ENCODE measurements at places on chromosomes 3 and 15.

- peak; percentile 58 for DNase-seq
These were observed 11.9 kb upstream of the TM4SF4 start for GRCh38 chr3:149462581-149463011.

DNA sequence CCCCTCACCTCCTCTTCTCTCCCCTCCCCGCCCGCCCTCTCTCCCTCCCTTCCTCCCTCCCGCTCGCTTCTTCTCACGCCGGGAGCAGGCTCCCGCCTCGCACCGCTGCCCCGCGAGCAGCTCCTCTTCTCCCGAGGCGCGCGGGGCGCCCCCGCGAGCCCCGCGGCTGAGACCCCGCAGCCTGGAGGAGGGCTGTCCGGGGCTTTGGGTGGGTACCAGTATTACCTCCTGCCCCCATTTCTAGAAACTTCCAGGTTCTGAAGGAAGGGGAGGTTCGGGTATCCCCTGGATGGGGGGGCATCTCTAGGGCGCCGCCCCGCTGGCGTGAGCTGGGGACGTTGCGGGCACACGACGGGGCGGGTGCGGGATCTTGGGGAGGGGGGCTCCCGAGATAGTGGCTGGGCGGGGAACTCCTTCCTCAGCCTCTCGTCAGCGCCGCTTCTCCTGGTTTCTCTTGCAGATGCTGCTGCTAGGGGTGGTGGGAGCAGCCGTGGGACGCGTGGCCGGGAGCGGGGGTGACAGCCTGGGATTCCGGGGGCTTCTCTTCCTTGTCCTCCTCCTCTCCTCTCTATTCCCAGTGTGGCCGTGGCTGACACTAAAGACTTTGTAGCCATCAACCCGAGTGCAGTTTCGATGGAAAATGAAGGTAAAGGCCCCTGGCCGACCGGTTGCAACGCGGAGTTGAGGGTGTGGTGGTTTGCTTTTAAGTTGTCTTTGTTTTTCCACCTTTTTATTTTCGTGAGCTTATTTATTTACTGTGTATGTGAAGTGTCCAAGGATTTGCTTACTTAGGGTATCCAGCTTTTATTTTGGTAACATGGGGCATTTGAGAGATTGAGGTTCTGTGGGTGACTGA is 474 bp downstream of the ATP2C1 start:
- peak; percentile 47 for DNase-seq

DNA sequence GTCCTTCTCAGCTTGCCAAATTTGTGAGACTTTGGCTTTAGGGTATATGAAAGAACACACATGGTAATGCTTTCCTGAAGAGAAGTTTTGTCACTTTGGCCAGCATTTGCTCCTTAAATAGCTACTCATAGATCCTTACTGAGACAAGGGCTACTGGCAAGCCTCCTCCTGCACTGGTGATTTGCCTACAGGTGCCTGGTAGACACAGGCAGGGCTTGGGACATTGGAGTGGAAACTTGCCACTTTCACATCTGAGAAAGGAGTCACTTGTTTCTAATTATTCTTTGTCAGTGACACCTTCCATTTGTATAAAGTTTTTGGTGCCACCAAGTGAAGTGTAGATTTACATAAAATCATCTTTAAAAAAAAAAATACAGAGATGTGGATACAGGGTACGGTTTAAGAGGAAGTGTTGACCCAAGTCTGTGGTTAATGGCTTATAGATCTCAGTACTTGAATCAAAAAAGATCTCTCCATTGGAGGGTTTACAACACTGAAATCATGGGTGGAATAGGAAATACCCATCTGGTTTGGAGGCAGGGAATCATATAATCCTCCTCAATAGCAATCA is 132.8 kb upstream of the GADL1 start:
- no peak for DNase-seq

GRCh38 chr3:105844704-105845103 is 24.1 kb downstream of the CBLB start:
- no peak for DNase-seq

GRCh38 chr3:148711981-148712666 is 14.4 kb downstream of the AGTR1 start:
- DNase-seq, result no peak

DNA sequence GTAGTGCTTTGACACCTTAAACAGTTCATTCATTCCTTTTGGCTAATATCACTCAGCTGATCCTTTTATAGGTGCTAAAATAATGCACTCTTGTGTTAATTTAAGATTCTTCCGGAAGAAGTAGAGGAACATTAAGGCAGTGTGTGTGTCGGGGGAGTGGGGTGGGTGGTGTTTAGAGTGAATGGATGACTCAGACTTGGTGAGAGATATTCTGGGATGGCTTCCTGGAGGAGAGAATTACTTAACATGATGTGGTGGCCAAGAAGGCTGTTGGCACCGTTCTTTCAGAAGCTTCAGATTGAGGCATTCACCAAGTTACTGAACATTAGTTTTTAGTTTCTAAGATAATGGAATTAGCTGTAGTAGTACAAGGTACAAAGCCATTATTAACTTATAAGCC is 125.6 kb upstream of the ROPN1 start:
- peak; percentile 51 for DNase-seq

- DNase-seq, result no peak
These were observed 64.4 kb upstream of the ACAN start for GRCh38 chr15:88738796-88739195.

DNA sequence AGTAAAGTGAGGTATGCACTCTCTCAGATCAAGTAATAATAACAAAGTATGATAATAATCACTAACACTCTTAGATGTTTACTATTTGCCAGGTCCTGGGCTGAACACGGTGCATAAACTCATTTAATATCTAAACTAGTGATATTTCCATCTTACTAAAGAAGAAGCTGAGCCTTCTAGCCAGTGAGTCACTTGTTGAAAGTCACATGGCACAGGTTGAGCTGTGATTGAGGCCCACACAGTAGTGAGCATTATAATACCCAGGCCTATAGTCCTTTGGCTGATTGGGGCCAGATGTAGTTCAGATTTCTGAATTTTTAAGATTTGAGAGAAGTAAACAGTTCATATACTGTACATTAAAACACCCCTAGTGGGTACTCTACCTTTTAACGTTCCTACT is 93.2 kb upstream of the CCDC80 start:
- DNase-seq, result no peak

DNA sequence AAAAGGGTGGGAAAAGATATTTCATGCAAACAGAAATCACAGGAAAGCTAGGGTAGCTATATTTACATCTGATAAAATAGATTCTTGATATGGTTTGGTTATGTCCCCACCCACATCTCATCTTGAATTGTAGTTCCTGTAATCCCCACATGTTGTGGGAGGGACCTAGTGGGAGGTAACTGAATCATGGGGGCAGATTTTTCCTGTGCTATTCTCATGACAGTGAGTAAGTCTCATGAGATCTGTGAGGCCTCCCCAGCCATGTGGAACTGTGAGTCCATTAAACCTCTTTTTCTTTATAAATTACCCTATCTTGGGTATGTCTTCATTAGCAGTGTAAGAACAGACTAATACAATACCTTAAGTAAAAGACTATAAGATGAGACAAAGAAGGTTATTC is 558.1 kb downstream of the RSL24D1 start:
- DNase-seq, result no peak

DNA sequence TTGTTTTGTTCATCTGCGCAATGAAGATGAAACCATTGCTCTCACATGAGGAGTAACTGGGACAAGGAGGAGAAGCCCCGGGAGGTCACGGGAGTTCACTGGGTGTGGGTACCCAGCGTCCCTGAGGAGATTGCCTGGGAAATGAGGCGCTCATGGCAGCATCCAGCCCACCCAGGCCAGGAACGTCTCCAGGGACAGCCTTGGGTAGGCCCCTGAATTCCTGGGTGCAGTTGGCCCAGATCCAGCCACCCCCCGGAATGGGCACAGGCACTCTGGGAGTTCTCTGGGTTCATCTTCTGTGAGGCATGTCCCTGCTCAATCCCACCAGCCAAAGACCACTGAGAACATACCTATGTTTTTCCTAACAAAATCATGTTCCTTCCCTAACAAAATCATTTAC is 18.5 kb downstream of the BFSP2 start:
- no peak for DNase-seq

DNA sequence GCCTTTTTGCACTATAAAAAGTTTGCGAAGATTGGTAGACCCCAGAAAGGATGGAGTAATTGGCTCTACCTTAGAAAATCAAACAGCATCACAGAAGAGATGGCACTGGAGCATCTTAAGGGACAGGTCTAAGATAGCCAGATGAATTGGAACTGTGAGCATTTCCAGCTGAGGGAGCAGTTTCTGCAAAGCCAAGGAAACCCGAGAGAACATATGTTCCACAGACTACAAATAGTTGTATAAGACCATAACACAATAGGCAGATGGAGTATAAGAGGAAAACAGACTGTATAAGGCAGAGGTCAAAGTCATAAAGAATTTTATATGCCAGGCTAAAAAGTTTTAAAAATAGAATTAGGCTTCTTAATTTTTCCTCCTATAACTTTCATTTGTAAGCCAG is 46.0 kb downstream of the TSC22D2 start:
- DNase-seq, result no peak

DNA sequence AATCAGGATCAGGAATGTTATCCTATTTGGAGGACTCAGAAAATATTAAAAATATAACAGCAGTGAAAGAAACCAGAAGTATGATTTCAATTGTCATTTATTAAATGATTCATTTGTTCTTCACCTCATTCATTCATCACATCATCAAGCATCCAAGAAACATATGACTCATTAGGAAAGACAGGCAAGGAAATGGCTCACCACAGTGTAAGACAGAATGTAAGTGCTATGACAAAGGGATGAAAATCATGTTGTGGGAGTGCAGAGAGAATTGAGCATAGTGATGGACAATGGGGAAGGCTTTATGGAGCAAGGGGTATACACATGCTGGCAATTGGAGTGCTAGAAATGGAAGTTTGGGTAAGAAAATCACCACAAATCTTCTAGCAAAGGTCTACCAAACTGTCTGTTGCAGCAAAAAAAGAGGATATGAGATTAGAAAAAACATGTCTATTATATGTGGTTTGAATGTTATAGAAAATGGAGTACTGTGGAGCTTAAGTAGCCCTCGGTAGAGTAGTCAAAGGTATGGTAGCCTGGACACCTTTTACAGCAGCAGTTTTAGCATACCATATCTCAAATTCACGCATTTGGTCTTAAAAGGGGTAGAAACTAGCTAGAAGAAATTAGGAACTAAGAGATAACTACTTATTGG is 111.1 kb upstream of the GPR149 start:
- DNase-seq, result no peak

DNA sequence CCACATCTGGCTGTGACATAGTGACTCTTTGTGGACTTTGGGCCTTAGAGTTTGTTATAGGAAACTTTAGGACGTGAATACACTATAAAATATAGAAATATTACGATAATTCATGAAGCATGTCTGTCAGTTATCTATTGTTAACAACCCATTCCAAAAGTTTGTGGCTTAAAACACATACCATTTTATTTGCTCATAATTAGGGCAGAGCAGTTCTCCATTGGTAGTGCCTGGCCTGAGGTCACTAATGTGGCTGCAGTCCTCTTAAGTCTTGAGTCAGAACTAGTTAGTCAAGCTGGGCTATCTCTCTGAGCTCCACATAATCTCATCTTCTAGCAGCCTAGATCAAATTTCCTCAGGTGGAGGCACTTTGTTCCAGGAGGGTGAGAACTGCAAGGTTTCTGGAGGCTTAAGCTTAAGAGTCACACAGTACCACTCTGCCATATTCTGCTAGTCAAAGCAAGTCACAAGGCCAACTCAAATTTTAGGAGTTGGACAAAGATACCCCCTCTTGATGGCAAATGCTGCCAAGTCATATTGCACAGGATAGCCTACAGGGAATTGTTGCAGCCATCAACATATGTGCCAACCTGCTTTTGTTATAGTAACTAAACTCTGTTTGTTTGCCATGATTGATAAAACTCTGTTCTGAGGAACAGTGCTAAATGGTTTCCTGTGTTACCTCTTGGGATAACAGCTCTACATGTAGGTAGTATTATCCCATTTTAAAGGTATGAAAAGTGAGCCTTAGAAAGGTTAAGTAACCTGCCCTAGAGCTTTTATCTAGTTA is 8.7 kb downstream of the ATXN7 start:
- DNase-seq, result no peak

DNA sequence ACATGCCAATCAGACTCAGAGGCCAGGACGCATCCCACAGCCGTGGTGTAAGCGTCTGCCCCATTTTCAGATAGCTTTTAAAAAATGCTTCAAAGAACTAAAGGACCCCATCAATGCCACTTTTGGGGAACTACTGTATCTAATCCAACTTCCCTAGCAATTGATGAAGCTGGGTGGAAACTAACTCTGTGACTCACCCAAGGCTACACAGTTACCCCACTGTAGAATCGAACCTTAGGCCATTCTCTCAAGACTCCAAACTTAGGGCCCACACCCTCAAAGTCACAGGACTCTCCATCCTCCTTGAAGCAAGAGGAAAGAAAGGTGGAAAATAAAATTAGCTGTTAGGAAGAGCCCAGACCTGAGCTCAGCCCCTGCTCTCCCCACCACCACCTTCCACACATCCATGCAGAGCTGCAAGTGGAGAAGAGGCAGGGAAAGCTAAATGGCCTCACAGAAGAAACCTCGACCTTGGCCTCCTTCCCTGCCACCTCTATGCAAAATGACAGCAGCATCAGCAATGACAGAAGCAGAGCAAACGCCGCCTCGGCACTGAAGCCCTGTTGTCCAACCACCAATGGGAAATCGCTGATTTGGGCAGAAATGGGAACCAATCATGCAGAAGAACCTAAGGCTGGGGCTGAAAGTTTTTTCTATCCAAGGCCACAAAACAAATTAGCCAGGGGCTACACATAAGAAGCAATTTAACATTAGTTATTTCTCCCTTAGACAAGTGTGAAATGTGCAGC is 22.2 kb downstream of the ANP32A start:
- no peak for DNase-seq

DNA sequence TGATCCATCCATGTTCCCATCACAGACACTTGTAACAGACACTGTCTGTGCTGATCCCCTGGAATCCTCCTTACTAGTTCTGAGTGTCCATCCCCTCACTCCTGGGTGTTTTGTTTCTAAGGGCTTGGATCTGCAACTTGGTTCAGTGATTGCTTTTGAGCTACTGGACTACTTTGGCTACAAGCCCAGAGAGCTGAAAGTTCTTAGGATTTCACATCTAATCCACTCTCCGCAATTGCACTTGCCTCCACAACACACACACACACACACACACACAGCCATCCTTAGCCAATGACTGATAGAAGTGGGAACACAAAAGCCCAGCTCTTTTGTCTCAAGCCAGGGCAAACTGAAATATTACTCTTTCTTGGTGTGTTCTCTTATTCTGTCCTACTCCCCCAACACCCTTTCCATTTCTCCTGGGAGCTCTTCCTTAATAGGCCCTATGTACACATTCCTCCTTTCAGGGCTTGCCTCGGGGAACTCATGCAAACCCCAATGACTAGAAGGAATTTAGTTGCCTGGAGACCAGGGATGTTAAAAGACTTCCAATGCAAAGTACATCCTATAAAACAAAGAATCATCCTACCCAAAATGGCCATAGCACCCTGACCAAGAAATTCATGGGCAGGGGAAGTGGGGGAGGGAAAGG is 206.1 kb upstream of the UBE2E2 start:
- DNase-seq, result no peak
